Thymus (tissue), 14 donors: ENCODE measurements at places on chromosomes 6 and 20. TPM values are rescaled to one million over a fixed set of nuclear protein-coding genes. Genes with fewer than 3 reads are reported as not detected.

The FAM83C gene
- total RNA-seq, result under 0.01 TPM

The RAD21L1 gene
- not detected for total RNA-seq

The C6orf58 gene
- 0.05 TPM for total RNA-seq

The RSPH4A gene
- total RNA-seq, result 0.38 TPM

The OR2J3 gene
- not detected for total RNA-seq

The SLCO4A1 gene
- total RNA-seq, result 3.4 TPM

DNA sequence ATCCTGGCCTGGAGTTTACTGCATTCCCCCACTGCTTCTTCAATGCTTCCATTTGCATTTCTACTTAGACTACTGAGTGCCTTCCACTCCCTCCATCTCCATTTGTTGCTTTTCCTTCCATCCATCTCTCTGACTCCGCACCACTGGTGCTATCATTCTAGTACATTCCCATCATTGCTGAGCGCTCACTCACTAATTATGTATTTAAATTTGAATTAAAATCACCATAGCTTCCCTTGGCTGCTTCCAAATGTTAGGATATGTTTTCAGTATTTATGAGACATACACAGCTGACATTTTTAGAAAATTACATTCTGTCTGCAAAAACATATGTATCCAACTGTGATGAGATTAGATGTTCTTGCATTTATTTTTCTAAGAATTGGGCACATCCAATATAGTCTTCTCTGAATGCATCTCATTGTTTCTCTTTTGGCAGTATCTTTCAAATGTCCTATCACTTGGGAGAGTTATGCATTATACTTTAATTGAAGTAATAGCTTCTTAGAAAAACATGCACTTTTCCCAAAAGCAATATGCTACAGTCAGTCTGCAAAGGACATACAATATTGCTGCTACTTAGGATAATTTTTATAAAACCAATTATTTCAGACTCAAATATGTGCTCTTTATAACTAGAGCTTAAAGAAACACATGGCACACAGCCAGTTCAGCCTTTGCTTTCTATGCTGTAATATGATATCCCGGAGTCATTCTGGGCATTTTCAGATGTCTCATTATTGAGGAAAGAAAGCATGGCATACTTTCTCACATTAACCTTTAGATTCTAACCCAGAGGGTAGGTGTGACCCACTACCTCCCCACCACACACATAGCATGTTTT, 12.1 kb upstream of the COL21A1 start:
- DNase-seq, result no peak

DNA sequence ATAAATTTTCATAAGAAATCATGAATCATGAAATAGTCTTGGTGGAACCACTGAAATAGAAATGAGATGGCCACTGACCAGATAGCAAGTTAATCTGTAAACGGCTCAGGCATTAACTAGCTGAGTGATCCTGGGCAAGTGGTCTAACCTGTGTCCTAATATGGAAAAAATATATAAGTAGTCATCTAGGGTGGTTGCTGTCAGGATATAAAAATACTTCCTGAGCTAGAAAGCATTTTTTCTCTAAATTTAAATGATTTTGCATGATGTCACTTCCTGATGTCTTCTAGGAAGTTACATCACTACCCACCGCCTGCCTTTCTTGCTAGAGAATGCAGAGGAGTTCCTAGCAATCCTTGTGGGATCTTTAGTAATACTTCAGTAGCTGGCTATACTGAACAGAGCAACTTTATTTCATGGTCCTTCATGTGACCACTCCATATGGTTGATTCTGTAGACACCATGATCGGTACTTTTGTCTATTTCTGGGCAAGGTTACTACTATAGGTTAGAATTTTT, 228.1 kb upstream of the CEP162 start:
- no peak for DNase-seq

DNA sequence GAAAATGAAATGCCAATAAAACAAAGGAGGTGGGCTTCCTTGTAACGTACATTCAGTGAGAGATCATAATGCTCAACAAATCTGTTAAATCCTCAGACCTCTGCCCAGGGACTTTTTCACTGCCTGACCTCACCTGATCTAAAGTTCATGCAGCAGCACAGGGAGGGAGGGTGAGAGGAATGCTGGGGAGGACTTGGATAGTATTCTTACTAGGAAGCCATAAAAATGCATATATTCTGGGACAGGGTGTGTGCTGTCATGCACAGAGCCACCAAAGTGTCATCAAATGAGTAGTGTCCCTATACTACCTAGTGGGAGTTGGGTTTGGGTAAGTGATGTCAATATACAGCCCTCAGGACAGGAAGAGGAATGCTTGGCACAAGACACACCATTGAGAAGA, 32.6 kb downstream of the CLIC5 start:
- DNase-seq, result no peak

DNA sequence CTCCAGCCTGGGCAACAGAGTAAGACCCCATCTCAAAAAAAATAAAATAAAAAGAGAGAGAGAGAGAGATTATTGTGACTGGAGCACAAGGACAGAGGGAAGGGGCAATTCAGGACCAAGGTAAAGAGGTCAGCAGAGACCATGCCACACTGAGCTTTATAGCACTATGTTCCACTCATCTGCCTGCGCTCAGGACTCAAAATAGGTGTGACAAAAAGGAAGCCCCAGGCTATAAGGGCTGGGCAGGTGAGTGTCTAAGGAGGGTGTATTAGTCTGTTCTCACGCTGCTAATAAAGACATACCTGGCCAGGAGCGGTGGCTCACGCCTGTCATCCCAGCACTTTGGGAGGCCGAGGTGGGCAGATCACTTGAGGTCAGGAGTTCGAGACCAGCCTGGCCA, 23.1 kb upstream of the SRSF6 start:
- no peak for DNase-seq

DNA sequence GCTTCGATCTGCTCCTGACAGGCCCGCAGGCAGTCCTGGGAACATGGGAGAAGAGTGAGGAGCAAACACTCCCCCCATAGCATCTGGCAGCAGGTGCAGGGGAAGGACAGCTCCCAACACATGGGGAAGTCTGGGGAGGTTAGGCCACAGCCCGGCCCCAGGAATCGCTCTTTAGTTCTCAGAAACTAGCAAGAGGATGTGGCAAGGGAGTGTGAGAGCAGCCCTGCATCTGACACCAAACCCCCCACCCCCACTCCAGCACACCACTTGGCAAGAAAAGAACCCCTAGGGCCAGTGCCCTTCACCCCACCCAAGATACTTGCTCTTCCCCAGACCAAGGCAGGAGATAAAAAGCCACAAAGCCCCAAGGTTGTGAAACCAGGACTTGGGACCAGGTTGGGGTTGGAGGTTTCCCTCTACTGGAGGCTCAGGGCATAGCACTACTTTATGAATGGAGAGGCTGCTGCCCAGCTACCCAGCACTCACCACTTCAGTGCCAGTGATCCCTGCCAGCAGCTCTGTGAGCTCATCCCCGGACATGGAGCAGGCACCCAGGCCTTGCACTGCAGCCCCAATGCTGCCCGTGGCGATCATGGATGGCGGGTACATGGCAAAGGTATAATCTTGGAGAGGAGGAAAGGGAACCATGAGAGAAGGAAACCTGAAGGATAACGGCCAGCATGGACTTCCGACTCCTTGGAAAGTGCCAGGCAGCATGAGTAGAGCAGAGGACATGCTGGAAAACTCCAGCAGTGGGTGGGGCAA, 5.4 kb downstream of the CCND3 start:
- DNase-seq, result peak; percentile 70

DNA sequence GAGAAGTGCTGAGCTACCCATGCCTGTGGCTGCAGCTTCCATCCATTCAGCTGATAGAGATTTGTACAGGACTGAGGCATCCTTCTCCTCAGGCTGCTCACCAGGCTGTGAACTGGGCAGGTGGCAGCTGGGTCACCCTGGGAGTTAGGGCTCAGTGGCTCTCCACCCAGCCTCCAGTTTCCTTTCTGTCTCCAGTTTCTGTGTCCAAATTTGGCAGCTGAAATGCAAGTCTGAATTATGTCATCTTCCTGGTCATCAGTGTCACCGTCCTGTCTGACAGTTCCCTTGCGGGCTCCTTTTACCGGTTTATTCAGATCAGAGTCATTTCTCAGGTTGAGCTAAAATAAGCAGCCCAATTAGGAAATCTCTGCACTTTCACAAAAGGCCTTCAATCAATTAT, 93.3 kb downstream of the EDN1 start:
- DNase-seq, result no peak

DNA sequence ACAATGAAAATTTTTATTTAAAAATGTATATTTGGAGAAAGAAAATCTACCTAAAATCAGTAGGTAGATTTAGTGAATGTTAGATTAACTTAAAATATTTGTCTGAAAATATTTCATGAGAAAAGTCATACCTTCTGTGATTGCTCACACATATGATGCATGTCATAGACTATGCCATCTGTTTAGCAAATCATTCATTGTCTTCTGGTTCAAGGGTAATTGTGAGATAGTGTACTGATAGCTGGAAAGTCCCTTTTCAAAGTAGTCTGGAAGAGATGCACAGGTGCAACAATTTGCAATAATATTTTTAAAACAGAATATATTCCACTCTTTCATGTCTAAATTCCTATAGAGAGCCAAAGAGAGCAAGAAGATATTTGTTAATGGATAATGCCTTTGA, 21.0 kb upstream of the RNF217 start:
- DNase-seq, result no peak

- DNase-seq, result no peak
These were observed 21.7 kb upstream of the EPB41L1 start for GRCh38 chr20:36132802-36133211.

DNA sequence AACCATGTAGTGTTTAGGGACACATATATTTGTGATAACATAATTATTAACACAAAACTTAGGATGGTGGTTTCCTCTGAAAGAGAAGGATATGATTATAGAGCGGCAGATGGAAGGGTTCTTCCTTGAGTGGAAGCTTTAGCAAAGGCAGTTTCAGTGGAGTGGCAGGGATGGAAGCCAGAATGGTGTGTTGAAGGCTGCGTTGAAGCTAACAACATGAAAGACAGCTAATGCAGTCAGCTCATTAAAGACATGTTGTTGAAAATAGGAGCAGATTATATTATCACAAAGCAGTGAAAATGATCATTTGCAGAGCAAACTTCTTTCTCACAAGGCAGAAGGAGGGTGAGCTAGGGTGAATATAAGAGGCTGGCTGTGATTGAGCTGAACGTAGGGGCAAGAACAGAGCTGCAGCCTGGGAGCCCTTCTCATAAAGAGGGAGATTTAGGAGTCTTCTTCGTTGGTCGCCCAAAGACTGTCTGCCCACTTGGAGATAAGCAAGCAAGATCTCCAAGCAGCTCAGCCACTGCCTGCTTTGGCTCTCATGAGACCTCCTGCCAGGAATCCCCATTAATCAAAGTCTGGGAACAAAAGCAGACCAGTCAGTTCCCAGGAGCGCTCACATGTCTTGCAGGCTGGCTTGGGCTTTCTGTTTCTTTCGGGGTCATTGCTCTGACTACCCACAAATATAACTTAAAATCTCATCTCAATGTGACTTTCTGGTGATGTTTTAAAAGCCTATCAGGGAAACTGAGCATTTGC, 2.6 kb upstream of the ANKRD6 start:
- no peak for DNase-seq

DNA sequence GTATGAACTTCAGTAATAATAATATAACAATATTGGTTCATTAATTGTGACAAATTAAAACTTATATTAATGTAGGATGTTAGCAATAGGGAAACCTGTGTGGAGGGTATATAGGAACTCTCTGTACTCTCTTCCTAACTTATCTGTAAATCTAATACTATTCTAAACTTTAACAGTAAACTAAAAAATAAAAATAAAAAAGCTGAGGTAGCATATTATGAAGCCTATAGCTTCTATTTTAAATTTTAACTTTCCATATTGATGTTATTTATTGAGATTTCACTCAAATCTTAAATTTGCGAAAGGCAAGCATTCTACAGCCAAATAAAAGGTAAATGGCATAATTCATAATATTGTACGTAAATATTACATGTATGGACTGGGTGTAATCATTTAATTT, 326.4 kb downstream of the MEI4 start:
- DNase-seq, result no peak

DNA sequence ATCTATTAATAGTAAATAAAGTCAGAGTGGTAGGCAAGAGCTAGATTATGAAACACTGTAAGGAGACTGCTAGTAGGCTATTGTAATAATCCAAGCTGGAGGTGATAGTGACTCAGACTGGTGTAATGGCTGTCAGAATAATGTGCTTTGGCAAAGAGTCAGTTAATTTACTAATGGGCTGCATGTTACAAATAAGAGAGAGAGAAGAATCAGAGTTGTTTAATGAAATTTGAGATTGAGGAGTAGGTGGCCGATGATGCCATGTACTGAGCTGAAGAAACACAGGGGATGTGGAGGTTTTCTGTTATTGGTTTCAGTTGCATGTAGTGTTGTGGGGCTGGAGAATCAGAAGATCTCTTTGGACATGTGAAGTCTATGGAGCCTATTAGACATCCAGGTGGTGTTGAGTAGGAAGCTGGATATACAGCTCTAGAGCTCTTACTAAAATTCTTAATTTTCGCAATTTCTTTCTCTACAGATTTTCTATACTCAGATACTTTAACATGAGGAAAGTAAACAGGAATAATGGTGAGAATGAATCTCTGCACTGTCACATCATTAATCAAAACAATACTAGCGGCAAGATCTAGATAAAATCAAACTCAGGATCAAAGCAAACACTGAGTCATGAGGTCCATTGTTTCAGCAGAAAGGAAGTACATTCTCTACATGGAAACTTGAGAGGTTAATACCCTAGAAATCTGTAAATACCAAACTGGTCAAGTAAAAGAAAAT, 167.7 kb downstream of the SIM1 start:
- DNase-seq, result no peak

DNA sequence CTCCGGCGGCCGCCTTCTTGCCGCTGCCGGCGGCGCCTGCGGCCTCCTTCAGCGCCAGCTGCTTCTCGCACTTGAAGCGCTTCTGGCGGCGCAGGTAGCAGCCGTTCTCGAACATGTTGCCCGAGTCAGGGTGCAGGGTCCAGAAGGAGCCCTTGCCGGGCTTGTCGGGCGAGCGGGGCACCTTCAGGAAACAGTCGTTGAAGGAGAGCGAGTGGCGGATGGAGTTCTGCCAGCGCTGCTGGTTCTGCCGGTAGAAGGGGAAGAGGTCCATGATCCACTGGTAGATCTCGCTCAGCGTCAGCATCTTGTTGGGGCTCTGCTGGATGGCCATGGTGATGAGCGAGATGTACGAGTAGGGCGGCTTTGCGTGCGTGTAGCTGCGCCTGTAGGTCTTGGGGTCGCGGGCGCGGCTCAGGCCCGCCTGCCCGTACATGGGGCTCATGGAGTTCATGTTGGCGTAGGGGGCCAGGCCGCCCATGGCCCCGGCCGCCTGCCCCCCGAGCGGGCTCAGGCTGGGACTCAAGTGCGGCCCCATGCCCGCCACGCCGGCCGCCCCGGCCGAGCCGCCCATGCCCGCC, 1.9 kb downstream of the FOXA2 start:
- no peak for DNase-seq
